ENCODE measurements at places on chromosomes 13 and 19.

DNA sequence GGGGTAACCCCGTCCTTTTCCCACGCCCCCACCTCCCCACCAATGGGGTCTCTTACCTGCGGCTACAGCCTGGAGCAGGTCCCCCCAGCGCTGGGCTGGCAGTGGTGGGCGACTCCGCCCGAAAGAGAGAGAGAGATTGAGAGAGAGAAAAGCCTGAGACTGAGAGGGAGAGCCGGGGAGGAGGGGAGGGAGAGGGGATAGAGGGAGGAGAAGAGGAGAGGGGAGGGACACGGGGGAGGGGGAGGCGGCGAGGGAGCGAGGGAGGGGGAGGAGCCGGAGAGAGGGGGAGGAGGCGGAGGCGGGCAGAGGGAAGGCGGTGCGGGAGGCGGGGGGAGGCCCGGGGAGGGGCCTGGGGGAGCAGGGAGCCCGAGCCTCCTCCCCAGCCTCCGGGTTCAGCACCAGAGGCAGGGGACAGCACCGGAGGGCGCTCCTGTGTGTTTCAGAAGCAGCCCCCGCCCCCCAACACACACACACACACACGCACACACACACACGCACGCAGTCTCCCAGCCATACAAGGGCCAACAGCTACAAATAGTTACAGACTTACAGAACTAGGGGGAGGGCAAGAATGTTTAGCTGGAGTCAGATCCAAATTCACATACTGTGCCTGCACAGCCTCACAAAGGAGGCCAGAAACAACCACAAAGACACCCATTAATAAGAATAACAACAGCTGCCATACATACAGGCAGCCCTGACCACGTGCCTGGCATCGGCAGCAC, at the start of gene SLC8A2:
SLC8A2 (minus strand) TSS at position 161 of the 725 bp plus-strand sequence. CDS start 5,490 bp downstream, outside the sequence.
- peak; percentile 41 for DNase-seq

DNA sequence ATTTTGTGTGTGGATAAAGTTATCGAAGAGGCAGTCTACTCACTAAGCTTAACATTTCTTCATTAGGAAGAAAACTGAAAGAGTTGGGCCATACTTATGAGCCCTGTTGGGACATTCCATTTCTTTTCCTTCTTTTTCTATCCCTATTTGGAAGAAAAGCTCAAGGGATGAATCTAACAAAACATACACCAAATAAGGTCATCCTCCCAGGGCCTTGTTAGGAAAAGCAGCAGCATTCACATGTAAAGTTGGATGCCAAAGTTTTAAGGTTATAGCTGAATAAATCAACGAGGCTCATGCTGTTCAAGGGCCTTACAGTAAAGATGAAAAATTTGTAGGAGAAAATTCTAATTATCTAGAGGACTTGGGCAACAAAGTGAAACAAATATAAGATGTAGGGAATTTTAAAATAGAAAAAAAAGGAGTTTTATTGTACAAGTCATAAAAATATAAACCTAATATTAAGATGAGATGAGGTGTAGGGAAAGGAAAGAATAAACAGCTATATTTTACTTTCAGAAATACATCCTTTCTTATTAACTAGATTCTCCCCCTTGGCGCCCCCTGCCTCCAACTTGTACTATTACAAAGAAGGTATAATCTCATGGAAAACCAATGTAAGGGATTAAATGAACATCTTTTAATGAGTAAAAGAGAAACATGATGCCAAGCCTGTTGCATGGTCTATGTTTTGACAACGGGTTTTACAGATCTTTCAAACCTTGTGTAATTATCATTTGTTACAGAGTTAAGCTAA, 160.4 kb downstream of the PCDH20 start:
- no peak for DNase-seq

GRCh38 chr19:5990289-5990797, 12.4 kb upstream of the RANBP3 start:
- DNase-seq, result no peak

DNA sequence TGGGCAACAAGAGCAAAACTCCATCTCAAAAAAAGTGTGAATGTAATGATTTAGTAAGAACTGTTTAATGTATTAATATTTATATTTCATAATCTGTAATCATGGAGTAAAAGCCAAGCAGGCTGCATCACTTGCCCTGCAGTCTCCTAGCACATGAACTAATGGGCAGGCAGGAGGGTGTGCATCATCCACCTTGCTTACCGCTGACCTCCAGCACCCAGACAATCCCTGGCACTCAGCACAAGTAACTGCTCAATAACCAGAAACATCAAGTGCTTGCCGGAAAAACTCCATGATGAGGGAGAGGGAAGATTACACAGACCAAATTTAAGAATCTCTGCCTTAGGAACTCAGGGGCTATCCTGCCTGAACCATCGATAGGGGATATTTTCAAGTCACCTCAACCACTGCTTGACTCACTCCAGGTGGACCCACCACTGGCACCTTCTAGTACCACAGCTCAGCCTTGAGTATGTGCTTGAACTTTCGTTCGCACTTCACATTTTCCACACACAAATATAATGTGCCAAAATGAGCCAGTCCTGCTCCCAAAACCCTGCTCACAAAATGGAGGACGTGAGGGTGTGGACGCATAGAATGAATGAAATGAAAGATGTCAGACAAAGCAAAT, 18.6 kb downstream of the BRD4 start:
- no peak for DNase-seq

DNA sequence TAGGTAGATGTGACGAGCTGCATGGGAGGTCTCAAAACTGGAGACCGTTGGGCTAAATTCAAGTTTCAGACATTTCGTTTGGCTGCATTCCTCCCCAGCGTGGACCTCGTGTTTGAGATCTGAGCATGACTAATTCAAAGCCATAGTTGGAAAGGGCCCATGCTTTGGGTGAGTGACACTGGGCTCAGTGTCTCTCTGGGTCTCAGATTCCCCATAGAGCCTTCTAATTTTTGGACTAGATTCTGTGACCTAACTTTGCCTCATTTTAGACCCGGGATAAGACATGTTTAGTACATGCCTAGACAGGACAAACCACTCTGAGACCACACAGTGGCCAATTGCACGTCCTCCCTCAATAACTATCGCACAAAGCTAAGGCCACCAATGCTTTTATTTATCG, 16.6 kb downstream of the CKM start:
- DNase-seq, result no peak

- no peak for DNase-seq
These were observed 226.8 kb downstream of the PCDH17 start for GRCh38 chr13:57858376-57858775.

GRCh38 chr19:49543032-49543431, 15.2 kb downstream of the RCN3 start:
- no peak for DNase-seq

DNA sequence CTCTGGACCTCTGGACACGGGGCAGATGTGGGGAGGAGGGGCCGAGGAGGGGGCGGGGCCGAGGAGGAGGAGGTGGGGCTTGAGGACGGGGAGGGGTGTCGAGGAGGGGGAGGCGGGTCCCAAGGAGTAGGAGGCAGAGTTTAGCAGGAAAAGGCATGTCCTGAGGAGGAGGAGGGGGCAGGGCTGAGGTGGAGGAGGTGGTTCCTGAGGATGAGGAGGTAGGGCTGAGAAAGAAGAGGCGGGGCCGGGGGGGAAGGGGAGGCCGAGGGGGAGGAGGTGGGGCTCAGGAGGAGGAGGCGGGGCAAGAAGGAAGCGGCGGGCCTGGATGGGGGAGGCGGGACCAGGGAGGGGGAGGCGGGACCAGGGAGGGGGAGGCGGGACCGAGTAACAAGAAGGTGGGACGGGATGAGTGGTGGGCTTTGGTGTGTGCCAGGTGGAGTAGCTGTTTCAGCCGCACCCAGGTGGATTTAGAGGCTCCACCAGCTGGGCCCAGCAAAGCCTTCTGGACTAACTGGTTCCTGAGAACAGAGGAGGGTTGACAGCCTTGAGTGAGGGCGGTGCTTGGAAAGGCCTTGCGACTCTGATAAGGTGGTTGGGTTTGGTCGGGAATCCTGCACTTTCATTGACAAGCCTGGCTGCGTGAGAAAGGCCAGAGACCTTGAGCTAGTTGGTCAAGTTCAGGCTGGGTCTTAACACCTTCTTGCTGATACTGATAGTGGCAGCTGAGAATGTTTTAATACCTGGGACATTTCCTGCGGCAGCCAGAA, 7.7 kb downstream of the TECR start:
- DNase-seq, result no peak

- no peak for DNase-seq
These were observed 947.7 kb downstream of the EFNB2 start for GRCh38 chr13:105587786-105588185.

GRCh38 chr19:1455002-1455335, 5.0 kb downstream of the APC2 start:
- no peak for DNase-seq

- no peak for DNase-seq
These were observed 204 bp upstream of the PDX1 start for GRCh38 chr13:27919659-27919933.

DNA sequence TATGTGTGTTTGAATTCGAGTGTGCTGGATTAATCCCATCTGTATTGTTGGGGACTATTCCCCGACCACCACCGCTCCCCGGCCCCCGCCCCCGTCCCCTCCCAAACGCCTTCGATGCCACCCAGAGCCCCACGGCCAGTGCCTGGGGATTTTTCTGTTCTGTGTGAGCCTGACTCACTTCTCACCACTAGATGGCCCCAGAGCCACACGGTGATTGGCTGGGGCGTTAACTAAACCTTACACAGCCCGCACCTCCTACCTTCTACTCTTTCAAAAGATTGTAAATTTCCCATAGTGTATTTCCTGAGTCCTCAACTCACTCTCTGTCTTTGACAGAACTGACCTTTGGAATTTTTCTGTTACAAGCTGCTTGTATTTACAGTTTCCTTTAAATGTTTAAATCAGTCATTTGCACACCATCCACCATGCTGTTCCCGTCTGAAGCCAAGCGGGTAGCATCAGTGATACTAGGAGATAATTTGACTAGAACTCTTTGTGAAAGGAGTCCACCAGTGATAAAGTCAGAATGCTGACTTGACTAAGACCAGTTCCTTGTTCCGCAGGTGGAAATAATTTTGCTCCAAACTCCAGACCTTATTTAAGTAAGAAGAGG, 61.4 kb downstream of the RFX2 start:
- DNase-seq, result peak; percentile 53

GRCh38 chr19:48094129-48094854, 16.3 kb downstream of the PLA2G4C start:
- no peak for DNase-seq

DNA sequence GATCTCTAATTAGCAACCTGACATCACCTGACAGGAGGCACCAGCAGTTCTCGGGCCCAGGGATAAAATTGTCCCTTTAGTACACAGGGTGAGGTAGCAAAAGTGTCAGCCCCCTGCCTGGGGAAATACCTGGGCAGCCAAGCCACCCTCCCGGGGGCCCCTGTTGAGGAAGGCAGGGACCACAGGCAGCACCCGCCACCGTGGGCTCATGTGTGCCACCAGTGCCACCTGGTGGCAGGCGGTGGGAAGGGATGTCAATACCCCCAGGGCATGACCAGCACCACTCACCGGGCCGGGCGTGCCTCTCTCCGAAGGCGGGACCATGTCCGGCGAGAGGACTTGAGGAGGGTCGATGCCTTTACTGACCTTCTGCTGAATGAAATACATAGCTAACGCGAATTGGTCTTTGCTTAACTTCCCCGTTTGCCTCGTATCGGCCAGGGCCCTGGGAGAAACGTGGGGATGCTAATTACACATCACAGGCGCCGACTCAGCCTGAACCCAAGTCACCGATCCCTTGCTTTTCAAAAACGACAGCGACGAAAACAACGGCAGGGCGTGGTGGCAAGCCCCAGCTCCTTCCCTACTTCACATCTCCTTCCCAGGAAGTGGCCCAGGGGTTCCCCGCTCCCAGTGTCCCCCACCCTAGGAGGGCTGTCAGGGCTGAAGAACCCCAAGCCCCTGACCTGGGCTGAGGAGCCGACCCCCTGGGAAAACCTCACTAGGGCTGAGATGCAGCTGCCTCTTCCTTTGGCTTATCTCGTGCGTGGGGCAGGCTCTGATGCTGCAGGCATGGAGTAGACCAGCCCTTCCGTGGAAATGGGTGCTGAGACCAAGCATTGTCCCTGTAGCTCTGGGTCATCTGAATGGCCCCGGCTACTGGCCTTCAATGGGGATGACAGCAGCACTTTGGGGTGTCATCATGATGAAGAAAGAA, 53.8 kb downstream of the EPS15L1 start:
- DNase-seq, result no peak

Data from DMS153 (cell line).